Activated naive CD4-positive, alpha-beta T cell treated with anti-CD3 and anti-CD28 coated beads, Interleukin-2, amount 50 U/mL, for 16 hours (primary cell): ENCODE measurements at places on chromosomes 2 and 18.

DNA sequence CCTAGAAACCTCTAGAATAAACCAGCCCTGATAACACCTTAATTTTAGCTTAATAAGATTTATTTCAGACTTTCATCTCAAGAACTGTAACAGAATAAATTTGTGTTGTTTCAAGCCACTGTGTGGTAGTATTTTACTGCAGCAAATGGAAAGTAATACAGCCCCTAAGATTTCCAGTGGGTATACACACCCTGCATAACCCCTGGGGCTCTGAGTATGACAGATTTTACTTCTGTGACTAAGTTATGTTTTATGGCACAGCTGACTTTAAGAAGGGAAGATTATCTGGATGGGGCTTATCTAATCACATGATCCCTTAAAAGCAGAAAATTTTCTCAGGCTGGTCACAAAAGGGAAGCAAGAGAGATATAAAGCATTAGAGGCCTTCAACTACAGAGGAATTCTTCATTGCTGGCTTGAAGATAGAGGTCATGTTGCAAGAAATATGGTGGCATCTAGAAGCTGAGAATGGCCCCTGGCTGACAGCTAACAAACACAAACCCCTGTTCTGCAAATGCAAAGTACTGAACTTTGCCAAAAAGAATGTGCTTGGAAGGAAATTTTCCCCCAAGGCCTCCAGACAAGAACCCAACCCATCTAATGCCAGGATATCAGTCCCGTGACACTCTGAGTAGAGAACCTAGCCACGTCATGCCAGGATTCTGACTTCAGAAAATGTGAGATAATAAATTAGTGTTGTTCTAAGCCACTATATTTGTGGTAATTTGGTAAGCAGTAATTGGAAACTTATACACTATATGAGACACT, 67.8 kb upstream of the SLC9A2 start:
- DNase-seq: no peak

- DNase-seq: no peak
Measured at GRCh38 chr18:34707670-34708069, 2.4 kb upstream of the DTNA start.

- no peak for DNase-seq
Measured at GRCh38 chr18:56196495-56197225, 441.7 kb downstream of the TXNL1 start.

GRCh38 chr18:35818353-35818667, 154.2 kb upstream of the RMP24 start:
- no peak for DNase-seq

GRCh38 chr2:171293661-171294060, 133.0 kb upstream of the TLK1 start:
- no peak for DNase-seq

DNA sequence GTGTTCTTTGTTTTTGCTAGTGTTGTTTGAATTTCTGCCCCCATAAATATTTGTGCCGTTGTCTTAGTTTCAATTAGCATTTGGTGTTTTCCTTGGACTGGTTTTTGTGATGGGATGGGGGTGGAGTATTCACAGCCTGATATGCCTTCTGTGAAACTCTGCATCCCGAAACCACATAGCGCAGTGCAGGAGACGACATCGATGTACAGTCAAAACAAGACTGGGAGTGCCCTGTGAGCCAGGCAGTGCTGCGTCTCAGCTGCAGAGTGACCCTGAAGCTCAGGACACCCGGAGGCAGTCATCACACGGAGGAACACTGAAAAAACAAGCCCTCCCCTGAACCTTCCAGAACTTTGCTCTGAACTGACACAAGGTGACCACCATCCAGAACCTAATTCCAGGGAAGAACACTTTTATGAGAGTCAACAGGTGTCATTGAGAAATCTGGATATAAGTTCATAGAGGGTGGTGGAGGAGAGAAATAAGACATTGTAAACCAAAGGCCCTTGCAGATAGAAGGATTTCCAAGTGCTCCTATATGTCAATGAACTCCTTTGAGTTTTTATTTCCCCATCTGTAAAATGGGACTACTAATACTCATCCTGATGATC, 61.2 kb upstream of the CABLES1 start:
- DNase-seq: no peak

DNA sequence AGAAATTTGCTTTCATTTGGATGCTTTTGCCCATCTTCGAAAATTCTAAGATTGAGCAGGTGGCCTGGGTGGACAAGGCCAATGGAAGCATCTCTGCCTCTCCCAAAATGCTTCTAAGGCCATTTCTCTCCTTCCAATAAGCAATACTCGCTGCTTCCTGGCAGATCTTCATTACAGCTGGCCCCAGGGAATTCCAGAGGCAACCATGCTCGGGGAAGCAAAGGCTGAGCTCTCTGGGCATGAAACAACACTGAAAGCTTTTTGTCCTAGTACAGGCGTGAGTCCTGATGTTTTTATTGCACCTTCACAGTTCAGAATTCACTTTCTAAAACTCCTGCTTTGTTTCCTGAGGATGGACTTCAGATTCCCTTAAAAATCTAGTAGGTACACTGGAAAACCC, 11.8 kb upstream of the NEDD4L start:
- no peak for DNase-seq

DNA sequence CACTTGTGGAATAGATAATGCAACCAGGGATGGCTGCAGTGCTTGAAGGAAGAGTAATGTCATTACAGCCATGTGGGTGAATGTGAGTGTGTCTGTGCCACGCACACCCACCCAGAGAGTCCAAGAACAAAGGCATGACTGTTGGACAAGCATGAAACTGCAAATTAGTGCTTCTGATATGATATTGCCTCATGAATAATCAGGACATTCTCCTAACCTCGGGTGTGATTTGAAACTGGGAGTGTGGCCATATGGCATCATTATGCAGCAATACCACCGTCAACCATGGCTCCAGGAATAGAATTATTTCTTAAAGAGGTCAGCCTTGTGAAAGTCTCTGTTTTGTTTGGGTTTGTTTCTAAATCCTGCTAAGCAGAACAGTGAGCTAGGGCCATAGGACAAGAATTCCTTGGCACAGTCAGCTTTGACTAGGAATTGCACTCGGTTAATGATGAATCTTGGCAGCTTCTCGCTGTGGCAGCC, 678.0 kb upstream of the RAB6C start:
- no peak for DNase-seq

DNA sequence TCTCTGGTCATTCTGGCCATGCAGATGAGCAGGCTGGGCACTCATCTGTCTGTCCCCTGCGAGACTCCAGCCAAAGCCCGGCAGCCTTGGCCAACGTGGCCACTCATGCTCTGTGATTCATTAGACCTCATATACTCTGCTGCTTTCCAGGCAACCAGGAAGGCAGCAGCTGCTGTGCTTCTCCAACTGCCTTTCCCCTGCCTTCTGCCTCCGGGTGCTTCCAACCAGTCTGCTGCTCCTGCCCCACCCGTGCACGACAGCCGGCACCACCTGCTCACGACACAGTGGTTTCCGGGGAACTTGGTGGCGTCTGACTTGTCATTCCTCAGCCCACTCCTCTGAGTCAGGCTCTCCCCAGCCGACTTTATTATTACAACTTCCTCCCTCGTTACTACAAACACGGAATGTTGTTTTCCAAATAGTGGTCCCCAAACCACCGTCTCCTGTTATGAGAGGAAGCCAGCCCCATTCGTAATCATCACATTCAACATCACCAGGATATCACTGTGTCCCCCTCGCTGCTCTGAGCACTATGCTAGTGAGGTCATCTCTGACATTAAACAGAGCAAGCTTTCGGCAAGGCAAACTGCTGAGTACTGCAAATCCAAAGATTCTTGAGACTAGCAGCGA, 392.4 kb downstream of the ALK start:
- DNase-seq: no peak

DNA sequence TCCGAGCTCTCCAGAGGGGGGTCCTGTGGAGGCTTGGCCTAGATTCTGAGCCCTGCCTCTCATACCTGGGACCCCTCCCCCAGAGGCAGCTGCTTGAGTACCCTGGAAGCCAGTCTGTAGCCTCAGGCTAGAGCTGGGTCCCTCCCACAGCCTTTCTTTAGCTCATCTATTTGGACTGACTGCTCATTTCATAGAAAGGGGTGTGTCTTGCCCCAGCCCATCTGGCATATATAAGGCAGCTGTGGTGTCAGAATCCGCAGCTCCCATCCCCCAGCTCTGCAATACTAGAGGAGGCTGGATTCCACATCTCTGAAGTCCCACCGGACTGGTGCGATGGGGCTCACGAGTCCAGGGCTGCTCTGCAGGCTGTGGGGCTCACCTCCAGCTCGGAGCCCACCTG, 26.1 kb downstream of the MPHOSPH10 start:
- no peak for DNase-seq

DNA sequence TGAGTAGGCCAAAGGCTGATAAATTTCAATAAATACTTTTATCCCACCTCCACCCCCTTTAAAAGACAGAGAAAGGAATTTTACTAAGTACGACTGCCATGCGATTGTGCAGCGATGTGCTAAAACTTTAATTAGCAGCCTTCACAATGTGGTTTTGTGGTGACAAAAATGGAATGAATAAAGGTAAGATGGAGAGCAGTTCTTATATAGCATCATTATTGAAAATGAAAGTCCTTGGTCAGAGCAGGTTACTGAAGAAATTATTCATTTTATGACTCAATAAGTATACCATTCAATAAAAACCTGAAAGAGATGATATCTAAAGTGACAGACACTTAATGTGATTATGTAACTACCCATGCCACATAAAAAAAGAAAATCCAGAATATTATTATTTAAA, 33.2 kb upstream of the MTIF2 start:
- no peak for DNase-seq

DNA sequence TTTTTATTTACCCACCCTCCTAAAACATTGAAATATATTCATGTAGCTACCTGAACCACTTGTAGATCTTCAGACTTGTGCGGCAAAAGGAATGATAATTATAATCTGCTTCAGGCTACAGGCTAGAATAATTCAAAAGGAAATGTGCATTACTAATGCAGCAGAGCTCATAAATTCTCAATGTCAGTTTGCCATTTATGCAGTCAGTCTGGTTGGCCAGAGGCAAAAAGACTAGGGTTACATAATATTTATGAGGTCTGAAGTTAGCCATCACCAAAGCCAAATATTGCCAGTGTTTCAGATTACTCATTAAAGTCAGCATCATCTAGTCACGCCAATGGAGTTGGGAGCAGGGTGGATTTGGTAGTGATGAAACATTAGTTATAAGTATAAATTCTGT, 38.9 kb downstream of the METAP1D start:
- DNase-seq: no peak

GRCh38 chr2:7031547-7032245, 114.5 kb downstream of the RNF144A start:
- DNase-seq: peak; percentile 43

DNA sequence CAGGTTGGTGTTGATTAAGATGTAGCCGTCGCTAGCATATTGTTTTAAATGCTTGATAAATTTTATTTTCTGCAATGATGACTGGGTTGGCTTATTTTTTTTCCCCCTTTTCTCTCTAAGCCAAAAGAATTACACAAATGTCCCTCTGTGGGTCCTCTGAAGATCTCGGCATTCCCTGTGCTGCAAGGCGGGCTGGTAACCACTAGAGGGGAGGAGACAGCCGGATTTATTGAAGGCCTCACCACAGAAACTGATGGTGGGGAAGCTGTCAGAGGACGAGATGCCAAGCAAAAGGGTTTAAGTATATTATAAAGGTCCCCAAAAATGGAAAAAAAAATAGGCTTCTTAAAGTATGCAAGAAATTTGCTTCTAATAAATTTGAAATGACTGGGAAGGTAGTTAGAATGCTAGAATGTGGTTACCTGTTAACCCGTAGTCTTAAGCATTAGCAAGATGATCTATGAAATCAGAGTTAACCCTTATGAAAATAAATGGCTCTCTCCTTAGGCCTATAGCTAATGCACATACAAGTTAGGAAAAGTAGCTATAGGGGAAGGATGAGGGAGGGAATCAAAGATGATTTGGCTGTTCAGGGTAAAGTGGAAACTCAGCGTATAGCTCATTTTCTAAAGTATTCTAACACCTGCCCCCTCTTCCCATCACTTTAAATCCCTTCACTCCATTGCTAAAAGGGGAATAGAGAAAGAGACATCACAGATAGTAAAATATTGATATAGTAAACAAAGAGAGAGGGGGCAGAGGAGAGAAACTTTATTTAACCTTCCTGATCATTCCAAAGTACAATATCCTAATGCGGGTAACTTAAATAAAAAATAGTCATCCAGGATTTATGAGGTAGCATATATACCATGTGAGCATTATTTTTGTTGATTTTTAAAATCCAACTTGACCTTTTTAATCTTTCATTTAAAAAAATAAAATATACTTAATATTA, 894.5 kb upstream of the POU3F3 start:
- no peak for DNase-seq

- no peak for DNase-seq
Measured at GRCh38 chr2:239008677-239009588, 161.0 kb downstream of the TWIST2 start.

- DNase-seq: no peak
Measured at GRCh38 chr2:133941666-133942065, 312.2 kb upstream of the MGAT5 start.

DNA sequence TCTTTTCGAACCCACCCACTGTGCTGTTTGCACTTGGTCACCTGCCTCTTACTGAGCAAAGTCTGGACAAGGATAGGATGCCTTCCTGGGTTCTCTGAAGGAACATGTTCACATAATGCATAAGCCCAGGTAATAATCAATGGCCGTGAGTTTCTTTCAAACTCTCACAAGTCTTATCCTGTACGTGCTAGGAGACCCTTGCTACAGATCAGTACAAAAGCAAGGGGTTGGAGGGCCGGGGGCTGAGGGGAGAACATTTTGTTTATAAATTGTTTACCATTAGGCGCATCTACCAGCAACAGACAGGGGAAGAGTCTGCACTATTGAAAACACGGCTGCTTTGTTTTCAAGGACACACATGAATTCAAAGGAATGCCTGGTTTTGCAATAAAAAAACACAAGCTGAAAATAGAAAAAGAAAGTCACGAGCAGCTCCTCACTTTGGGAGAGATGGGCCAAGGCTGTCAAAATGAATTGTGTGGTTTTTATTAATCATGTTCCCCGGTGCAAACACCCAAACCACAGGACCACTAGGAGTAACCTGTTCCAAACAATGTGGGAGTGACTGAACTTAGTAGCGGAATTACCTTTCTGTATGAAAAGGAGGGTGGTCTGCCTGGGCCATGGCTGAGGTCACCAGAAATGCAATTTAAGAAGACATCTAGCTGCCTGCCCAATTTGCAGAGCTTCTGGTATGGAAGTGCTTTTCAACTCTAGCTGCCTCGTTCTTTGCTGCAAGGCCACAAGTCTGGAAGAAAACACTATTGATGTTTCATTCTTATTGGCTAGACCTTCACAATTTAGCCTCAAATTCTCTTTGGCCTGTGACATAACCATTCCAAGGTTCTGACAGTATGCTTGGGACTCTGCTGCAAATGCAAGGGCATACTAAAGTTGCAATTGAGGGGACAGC, 73.5 kb downstream of the CCBE1 start:
- no peak for DNase-seq

DNA sequence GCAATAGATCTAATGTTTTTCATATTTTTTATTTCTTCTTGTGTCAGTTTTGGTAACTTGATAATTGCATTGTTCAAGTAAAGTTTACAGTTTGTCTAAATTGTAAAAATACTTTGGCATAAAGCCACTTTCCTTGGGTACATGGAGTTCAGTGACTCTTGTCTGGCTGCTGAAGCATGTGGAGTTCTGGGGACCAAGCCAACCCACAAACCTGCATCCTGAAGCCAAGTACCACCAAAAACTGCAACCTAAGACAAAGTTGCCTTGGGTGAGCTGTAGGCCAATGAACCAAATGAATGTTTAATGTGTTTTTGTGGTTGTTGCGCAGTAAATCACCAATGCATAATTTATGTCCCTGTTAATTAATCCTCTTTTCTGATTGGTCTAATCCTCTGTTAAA, 872.6 kb downstream of the BCL11A start:
- no peak for DNase-seq

GRCh38 chr2:35033748-35034147, 1321.8 kb upstream of the CRIM1 start:
- DNase-seq: no peak

- DNase-seq: no peak
Measured at GRCh38 chr2:74767618-74768017, 66.3 kb upstream of the HK2 start.
